Stimulated activated CD4-positive, alpha-beta T cell treated with anti-CD3 and anti-CD28 coated beads, Interleukin-4, amount 100 ng/mL, for 48 hours (primary cell): ENCODE measurements at places on chromosomes 7 and 10.

DNA sequence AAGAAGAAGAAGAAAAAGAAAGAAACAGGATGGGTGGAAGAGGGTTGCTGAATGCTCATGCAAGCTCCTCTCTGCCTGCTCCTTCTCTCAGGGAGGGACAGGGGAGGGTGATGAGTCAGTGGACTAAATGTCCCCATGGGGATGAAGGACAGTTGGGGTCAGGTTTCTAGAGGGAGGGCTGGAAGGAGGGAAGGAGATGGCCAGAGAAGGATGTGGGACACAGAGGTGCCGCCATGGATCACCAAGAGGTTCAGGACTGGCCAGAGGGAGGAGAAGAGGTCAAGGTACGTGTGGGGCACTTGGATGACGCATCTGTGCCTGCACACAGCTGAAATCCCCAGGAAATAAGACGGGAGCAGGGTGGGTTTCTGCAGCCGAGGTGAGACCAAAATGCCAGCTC, 88.9 kb upstream of the GTF2I start:
- no peak for DNase-seq

DNA sequence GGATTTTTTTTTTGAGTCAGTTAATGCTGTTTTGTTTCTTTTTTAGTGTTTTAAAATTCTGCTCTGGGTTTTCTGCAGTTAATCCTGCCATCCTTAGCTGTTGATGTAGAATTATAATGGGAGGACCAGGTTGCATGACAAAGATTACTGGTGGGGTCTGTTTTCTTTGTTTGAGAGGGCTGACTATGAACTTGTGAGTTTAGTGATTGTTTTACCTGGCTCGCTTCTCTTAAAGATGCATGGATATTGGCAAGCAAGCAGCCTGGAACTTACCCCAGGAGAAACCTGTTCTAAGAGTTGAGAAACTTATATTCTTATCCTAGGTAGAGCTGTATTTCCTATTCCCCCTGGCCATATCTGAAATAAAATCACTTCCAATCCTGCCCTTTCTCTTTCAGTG, 727.8 kb downstream of the GRM8 start:
- no peak for DNase-seq

DNA sequence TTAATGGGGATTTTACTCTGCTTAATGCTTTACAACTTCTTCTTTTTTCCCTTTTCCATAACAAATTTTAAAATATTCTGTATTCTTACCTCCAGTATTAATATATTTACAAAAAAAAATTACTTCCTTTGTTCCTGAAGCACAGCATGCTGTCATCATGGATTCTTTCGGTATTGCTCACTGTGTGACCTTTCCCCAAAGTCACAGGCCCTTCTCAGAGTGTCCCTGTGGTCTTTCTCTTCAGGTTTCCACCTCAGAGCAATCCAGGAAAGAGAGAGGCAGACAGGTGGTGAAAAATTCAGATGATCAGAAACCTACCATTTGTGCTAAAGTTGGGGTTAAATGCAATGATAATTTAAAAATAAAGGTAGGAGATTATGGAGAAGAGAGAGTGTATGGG, 13.0 kb downstream of the AOAH start:
- DNase-seq: no peak

- DNase-seq: no peak
These were observed 104.4 kb downstream of the TRRAP start for GRCh38 chr7:98982686-98983085.

- no peak for DNase-seq
These were observed 89.3 kb upstream of the PDGFA start for GRCh38 chr7:608954-609353.

DNA sequence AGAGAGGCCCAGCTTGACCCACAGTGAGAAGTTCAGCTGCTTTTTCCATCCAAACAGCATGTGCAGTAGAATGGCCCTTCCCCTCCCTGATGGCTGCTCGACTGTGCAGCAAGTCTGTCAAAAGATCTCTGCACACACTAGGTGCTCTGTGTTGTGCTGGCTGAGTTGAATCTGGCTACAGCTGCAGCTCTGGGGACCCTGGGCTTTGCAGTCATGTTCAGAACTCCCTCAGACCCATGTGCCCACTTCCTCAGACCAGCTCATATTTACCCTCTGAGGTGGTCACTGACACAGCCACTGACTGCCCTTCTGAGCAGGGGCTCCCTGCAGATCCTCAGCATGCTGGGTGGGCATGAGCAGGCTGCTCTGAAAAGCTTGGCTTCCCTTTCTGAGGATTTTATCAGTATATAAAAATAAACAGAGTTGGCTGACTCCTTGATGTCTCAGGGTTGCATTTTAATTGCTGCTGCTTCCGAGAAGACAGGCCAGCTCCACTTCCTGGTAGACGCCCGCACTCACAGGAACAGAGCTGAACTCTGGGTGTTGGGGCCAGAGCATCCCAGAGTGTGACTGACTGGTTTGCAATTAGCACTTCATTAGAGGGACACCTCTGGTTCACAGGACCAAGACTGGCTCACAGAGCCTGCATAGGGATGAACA, 507.9 kb downstream of the RPS24 start:
- DNase-seq: no peak

- no peak for DNase-seq
These were observed 72.2 kb downstream of the LANCL2 start for GRCh38 chr7:55437375-55437774.

- DNase-seq: no peak
These were observed 9.1 kb upstream of the AEBP1 start for GRCh38 chr7:44094883-44095592.

DNA sequence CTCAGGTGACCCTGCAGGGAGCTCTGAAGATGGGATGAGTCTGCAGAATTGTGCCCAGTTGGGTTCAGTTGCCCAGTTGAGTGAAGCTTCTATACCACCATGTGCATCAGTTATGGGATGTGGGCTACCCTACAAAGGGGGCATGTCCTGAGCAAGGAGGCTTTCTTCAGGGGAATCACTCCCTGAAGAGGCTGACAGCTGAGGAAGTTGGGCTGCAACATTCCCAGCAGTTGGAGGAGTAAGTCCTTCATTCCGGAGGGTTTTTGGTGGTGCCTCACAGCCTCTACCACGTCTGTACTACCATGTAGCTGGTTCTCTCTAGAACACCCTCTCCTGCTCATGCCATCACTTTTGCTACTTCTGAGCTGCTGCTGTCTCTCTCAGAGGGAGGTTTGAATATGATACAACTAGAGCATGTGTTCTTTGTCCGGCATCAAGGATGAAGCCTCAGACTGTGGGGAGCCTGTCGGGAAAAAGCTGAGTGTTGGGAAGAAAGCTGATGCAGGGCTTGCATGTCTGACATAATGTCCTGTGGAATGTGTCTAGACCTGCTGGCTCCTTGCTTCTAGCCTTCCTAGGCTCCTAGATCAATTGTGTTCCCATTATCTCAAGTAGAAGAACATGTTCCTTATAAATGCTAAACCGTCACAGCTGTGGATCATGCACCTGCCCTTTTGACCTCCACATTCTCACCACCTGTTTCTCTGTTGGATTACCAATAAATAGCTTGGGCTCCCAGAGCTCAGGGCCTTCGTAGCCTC, 355.8 kb downstream of the CCSER2 start:
- no peak for DNase-seq

DNA sequence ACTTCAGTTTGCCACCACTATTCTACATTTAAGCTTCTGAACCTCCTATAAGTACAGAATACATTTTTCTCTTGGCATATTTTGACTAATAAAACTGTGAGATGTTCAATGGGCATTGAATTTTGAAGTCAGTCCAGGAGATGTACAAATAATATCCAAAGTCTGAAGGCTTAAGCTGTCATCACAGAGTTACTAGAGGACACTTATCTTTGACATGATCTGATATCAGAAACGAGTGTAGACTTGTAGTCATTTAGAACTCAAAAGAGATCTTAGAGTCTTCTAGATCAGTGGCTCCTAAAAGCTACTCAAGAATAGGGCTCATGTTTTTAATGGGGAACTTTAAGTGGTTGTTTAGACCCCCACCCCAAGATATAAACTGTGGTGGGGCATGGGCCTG, 160.5 kb downstream of the ARID5B start:
- no peak for DNase-seq

GRCh38 chr7:17312641-17313040, 14.2 kb downstream of the AHR start:
- no peak for DNase-seq

DNA sequence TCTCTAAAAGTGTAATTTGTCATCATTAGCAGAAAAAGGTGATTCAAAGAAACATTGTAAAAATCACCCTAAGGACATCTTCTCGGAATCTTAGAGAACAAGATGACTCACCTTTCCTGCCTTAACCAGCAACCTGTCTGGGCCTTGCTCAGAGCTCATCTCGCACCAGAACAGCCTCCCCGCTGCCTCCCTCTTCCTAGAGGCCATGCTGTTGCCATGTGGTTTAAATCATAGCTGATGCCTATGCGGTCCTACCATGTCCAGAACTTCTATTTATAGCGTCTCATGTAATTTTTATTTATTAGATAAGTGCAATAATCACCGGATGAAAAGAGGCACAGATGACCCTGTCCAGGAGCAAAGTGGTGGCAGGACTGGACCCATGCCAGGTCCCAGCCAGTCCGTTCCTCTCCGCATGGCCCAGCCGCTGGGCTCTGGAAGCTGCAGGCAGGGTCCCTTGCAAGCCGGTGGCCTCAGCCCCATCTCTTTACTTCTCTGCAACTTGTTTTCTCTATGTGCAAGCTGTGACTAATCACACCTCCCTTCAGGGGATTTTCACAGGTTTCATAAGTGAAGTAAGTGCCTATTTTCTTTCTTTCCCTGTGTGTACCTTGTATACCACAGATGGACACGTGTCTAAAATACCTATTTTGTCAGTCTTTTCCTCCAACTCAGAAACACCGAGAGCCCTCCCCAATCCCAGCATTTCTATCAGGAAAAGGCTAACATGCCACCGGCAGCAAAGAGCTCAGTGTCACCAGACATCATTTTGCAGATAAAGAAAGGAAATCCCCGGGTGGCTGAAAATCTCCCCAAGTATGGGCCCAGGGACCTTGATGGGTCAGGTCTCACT, 27.1 kb downstream of the KLF6 start:
- DNase-seq: no peak

GRCh38 chr7:70710011-70710480, 421.9 kb upstream of the GALNT17 start:
- no peak for DNase-seq

DNA sequence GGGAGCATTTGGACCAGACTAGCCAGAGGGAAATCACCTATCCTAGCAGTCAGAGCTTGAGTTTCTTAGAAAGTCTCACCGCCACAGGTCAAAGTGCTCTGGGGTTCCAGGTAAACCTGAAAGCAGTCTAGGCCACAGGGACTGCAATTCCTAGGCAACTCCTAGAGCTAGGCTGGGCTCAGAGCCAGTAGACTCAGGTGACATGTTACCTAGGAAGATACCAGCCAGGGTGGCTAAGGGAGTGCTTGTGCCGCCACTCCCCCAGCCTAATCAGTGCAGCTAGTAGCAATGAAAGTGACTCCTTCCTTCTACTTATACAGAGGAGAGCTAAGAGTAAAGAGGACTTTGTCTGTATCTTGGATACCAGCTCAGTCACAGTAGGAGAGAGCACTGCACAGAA, 348.7 kb upstream of the HPS1 start:
- DNase-seq: no peak

DNA sequence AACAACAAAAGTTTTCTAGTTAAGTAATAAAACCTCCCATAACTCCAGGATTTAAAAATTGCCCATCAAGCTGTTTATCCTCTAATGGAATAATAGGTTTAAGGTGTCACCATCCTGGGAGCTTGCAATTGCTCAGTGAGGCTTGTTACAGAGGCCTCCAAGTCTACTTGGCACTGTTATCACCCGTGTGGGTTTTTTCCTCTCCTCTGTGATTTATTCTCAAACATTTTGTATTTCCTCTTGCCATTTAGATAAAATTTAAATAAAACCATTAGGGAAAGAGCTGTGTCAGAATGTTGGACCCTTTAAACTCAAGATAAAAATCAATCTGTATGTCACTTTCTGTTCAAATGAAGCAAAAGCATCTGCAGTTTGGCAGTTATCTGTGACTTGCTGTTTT, 202.6 kb downstream of the GALNT17 start:
- no peak for DNase-seq

DNA sequence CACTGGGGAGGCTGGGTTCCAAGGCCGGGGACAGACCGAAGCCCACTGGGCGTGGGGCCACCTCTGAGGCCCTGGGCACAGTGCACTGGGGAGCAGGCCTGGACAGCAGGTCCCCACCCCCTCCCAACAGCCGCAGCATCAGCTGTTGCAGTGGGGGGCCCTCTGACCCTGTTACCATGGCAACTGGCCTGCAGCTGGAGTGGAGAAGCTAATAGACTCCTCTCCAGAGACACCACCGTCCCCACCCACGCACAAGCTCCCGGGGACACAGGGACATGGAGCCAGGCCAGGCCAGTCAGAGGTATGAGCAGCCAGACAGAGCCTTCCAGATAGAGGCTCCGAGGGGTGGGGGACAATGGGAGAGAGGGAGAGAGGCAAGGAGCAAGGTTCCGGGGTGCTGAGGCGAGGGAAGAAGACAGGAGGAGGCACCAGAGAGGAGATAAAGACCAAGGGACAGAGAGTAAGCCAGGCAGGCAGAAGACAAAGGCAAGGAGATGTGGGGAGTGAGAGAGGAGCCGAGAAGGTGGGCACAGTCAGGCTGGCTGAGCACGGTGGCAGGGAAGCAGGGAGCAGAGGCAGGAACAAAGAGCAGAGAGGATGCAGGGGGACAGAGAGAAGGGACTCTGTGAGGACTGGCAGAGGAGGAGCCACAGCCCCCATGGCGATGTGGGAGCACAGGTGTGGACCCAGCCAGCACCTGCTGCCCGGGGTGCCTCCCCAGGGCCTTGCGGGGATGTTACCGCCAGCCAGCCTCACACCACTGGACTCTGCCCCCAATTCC, 6.7 kb downstream of the KCNH2 start:
- no peak for DNase-seq

DNA sequence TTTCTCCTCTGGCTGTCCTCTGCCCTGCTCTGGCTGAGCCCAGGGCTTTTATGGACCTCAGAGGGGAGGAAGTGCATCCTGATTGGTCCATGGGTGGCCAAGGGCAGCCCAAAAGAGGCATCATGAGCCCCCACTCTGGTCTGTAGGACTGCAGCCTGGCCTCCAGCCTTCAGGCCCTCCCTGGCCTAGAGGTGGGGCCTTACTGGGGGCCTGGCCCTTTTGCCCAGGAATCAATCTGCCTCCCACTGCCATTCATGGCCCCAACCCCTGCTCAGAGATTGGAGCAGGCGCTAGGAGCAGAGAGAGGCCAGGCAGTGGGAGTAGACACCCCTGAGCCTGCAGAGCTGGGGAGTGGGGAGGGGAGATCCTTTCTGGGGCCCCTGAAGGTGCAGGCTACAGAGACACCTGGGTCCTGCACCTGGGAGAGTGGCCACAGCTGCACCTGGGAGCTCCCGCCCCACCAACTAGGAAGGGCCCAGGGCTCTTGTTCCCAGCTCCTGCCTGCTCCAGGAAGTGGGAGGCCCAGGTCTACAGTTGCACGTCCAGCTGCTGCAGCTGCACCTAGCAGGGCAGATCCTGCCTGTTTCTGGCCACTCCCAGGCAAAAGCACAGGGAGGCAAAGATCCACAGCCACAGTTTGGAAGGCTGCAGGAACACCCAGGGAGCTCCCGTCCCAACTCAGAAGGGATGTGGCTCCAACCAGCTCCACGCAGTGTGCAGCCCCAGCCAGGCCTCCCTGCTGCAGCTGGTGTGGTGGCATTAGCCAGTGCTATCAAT, 6.4 kb upstream of the DYNC2I1 start:
- no peak for DNase-seq
